ENCODE measurements at places on chromosomes 2 and 18.

- DNase-seq: no peak
Observed at GRCh38 chr2:99365661-99366060, 28.5 kb downstream of the EIF5B start.

DNA sequence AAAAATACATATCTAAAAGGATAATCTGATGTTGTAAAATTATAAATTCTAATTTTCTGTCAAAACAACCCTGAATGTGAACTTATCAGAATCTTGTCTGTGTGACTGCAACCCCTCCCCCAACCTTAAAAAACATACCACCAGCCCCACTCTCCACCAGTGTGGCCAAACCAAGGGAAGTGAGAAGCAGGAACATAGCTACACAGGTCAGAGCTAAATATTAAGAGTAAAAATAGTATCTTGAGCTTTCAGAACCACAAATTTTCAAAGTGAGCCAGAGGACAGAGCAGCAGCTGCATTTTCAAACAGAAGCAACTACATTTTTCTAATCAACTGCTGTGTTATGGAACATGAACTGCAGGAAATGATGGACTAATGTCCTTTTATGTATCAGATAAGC is 156.7 kb downstream of the SLC4A10 start:
- no peak for DNase-seq

GRCh38 chr2:144217853-144218633 is 301.9 kb downstream of the ZEB2 start:
- DNase-seq: no peak

GRCh38 chr2:64795024-64795592 is 141.4 kb upstream of the SERTAD2 start:
- no peak for DNase-seq

DNA sequence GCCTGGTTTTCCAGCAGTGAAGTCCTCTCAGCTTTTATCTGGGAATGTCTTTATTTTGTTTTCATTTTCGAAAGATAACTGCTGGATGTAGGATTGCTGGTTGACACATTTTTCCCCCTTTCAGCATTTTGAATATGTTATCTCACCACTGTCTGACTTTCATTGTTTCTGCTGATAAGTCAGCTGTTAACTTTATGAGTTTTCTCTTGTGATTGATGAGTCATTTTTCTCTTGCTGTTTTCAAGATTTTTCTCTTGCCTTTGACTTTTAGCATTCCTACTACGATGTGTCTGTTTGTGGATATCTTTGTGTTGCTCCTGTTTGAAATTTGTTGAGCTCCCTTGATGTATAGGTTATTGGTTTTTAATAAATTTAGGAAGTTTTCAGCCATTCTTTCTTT is 85.5 kb downstream of the AGPS start:
- DNase-seq: no peak

DNA sequence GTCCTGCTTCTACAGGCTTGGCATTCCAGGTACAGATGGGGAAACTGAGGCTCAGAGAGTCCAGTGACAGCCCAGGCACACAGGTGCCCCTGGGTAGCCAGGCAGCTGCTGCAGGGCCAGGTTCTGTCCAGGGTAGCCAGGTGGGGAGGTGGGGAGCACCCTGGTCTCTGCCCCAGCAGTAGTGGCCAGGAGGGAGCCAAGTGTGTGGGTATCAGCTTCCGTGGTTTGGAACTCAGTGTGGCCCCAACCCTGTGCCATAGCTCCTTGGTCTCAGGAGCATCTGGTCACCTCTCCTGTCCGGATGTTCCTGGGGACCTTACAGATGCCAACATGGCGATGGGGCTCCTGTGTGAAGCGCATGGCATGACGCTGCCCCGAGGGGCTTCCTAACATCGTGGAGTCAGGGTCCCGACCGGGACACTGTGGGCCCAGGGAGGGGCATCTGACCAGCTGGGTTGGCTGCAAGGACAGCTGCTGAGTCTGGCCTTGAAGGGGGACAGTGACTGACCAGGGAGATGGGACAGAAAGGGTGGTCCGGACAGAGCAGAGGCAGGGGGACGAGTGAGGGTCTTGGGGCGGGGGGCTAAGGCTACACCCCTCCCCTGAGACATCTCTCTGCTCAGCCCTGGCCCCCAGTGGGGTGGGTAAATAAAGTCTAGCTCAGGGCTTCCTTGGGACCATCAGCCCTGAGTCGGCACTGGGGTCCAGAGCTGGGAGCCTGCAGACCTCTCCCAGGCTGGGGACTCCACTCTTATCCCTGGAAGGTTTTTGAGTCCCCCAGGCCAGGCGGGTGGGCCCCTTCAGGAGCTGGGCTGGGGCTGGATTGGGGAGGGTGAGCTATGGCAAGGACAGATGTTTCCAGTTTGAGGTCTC is 76.0 kb upstream of the SMAD7 start:
- DNase-seq: no peak

DNA sequence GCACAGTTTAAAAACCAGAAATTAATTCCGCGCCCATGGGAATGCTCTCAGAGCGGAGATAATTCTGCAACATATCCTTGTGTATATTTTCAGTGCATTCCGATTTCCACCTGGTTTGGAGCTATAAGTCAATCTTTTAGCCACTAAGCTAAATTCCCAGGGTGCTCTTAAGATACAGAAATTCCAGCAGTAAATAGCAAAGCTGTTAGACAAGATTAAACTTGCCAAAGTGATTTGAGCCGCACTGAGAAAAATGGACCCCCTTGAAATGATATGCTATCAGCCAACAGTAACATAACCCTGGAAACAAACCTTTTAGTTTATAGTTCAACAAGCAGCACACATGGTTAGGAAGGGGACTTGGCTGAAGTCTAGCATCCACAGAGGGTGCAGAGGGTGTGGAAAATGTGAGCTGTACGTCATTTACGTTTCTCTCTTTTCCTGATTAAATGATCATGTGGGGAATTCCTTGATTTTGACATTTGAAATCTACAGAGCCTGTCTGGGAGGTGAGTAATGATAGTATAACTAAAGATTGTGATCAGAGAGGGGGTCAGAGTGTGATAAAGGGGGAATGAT is 99.8 kb upstream of the COPS8 start:
- DNase-seq: no peak

Measured in mammary epithelial cell (primary cell).